ENCODE measurements at places on chromosomes 2 and 18.

- DNase-seq = no peak
Measured at GRCh38 chr2:194327196-194327888, 1329.7 kb upstream of the SLC39A10 start.

- DNase-seq = no peak
Measured at GRCh38 chr18:37438417-37439180, 127.0 kb downstream of the CELF4 start.

DNA sequence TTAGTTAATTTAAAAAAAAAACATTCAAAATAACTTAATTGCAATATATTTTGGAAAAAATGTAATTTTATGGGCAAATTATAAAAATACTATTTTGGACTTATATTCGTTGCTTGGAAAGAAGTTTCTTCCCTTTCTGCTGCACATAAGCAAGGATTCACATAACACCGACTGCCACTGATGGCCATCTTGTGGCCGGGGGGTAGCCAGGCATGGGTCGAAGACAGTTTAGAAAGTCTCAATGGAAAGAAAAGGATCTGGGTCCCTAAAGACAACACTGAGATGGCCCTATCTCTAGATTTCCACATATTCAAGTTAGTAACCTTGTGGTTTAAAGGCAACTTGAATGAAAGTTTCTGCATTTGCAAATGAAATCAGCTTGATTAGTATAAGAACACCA is 318.6 kb downstream of the AKAIN1 start:
- DNase-seq = no peak

GRCh38 chr2:1723397-1724042 is 20.8 kb downstream of the PXDN start:
- no peak for DNase-seq

DNA sequence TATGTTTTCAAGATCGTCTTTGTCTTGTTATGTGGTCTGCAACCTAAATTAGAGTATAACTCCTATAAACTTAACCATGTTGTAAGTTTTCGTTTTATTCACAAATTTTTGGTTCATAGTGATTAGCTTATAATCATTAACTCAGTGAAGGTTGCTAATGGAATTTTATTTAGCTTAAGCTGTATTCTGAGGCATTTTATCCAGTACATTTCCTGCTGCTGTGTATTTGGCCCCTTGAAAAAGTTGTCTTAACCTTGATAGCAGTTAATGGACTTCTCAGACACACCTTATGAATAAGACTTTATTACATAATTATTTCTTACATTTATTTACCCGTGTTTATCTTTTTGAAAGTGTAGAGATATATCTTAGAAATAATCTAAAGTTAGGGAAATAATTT is 20.5 kb downstream of the VAPA start:
- DNase-seq = no peak

DNA sequence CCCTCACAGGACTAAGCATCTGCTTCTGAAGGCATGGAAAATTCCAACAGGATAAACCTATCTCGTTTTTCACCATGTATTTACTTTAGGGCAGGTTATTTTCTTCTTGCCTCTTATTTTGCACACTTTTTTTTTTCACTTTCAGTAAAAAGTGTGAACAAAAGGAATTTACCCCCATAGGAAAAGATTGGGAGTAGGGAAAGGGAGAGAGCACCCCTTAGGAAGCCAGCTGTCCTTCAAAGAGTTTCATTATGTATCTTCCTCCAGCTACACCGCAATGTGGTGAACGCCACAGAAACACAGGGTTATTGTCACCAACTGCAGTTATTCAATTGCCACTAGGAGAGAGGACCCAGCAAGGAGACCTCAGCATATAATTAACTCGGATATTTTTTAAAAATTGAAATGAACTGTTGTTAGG is 286.2 kb upstream of the VRK2 start:
- no peak for DNase-seq

DNA sequence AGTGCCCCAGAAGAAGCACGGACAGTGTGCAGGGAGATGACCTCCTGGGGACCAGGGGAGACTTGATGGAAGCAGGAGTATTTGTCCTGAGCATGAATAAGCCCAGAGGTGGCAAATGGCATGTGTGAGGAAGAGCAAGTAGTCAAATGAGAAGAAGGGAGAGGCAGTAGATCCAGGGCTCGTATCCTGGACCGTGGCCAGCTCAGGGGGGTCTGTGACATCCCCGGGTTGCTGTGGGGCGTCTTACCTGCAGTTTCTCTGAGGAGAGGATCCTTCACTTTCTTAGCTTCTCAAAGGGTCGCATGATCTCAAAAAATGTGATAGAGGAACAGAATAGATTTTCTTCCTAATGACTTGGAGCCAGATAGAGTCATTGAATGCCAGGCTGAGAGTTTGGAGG is 57.0 kb upstream of the FOSL2 start:
- no peak for DNase-seq

GRCh38 chr18:78527984-78528383 is 451.6 kb upstream of the SALL3 start:
- no peak for DNase-seq

GRCh38 chr18:64027931-64028695 is 58.2 kb downstream of the SERPINB8 start:
- DNase-seq = no peak

DNA sequence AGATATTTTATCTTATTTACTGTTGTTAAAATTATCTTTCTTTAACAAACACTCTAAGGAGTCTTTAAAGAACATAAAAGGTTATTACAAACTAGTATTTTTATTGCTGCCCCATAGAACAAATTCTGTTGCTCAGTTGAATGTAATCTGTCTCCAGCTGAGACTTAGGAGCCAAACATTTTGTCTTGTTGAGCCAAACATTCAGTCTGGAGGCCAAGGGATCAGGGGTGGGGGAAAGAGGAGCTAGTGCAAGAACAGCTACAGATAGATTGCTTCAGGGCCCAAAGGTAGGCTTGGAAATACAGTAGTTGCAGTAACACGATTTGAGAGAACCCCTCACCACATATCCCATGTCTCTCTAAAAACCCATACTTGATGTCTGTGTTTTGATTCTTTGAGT is 51.2 kb downstream of the TPGS2 start:
- no peak for DNase-seq

Measured in activated naive CD4-positive, alpha-beta T cell (primary cell).